A172 (cell line): ENCODE measurements at places on chromosomes 4 and X.

GRCh38 chr4:122673252-122673651 lies 52.4 kb upstream of the IL21 start:
- DNase-seq, result no peak

GRCh38 chr4:87843936-87844335 lies 11.2 kb downstream of the MEPE start:
- DNase-seq, result peak; percentile 85

DNA sequence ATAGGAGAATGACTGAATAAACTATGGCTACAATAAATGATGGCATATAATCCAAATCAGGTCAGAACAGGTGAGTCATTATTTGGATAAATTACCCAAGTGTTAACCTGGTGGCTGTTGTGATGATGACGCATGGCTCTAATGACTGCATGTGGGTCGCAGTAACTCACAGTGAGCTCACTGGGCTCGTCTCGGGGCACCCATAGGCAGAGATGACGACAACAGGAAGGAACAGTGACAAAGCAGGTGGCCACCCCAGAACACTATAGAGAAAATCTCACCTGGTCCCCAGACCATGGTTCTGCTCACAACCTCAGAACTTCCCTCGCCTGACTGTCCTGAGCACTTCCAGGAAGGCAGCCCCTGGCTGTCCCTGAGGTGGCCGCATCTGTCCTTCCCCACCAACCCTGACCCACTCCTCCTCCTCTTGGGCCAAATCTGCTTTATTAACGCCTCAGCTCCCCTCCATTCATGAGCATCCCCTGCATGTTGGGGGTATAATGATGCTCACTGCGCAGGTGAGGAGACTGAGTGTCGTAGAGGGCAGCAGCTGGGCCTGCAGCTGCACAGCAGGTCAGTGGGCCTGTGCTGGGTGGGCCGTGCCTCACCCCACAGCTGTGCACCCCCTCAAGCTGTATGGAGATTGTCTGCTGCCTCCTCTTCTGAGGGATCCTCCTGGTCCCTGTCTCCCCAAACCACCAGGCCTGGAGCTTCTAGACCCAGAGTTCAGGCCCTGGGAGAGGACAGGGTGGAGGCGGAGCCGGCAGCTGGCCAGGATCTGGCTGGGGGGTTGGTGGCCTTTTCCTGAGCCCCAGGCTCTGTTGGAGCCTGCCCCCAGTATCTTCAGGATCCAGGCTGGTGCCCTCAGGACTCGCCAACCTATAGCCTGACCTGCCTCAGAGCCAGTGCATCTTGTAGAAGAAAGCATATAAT lies 30.9 kb upstream of the FAM156A start:
- no peak for DNase-seq

DNA sequence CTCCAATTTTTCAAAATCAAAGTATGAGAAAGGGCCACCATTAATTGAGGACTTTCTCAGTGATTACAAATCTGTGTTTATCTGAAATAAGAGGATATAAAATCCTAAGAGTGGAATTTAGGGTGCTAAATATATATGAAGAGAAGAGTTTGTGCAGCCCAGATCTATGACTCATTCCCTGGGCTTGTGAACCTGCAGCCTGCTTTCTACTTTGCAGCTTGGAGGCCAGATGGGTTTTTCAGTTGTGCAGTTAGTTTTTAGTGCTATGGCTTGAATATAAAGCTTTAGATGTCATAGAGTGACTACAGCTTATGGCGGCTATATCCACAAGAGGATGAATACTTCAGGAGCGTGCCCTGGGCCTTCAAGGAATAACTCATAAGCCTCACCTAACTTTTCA lies 1391.1 kb downstream of the FSTL5 start:
- DNase-seq, result no peak

DNA sequence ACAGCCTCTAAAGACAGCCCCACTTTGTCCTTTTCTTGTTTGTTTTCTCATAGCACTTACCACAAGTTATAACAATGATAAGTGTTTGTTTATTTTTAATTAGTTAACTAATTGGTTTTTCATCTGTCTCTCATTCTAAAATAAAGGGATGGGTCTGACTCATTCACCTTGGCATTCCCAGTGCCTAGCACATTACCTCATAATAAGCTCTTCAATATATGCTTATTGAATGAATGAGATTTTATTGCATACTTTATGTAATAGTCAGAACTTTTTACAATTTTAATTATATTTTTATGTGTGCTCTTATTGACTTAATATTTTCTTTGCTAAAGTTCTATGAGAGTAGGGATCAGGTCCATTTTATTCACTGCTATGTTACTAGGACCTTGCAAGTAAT lies 22.8 kb upstream of the PRKG2 start:
- DNase-seq, result no peak
